ENCODE measurements at places on chromosomes 16 and 17.
A peak's percentile ranks its signal among the peaks of the same experiment; 100 is the strongest.

DNA sequence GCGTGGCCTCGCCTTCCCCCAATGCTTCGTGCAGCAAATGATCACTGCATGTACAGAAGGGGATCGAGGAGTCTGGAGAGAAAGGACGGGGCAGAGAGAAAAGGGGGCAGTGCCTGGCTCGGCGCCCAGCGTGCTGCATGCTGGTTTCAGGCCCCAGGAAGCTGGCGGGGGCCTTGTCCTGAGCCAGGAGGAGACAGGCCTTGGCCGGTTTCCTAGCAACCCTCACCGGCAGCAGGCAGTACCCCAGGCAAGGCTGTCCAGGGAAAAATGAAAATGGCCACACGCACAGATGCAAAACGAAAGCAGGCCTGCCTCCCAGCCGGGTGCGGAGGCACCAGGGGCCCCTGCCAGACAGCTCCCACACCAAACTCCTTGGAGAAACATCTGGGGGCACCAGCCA lies 126.3 kb downstream of the ZFHX3 start:
- peak; percentile 75 for DNase-seq

DNA sequence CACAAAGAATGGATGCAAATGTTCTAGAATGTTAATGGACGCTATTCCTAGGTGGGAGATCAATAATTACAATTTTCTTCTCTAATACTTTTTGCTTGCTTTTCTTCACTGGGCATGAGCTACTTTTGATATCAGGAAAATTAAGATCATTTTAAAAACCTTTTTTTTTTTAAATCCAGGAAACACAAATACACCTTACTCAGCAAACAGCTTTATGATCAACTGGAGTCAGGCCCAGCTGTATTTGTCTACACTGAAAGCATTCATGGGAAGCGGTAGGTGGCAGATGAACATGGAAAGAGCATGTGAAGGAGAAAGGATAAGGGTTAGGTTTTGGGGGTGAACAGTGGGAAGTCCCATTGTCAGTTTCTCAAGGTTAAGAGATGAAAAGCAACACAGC lies 97.8 kb downstream of the WDR59 start:
- no peak for DNase-seq

DNA sequence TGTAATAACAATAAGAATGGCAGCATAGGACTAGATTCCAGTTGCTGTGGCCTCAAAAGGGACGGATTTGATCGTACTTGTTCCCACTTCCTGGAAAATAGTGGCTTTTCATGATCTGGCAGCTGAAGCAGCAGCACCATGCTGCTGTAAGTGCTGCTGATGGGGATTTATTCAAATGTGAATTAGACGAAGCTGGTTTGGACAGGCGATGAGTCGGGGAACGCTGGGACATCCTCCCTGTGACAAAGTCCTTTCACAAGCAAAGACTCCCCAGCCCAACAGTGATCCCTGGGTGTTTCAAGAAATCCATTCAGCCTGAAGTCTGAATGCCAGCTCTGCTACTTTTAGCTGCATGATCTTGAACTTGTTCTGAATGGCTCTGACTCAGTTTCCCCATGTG lies 88.6 kb upstream of the XYLT1 start:
- DNase-seq: no peak

DNA sequence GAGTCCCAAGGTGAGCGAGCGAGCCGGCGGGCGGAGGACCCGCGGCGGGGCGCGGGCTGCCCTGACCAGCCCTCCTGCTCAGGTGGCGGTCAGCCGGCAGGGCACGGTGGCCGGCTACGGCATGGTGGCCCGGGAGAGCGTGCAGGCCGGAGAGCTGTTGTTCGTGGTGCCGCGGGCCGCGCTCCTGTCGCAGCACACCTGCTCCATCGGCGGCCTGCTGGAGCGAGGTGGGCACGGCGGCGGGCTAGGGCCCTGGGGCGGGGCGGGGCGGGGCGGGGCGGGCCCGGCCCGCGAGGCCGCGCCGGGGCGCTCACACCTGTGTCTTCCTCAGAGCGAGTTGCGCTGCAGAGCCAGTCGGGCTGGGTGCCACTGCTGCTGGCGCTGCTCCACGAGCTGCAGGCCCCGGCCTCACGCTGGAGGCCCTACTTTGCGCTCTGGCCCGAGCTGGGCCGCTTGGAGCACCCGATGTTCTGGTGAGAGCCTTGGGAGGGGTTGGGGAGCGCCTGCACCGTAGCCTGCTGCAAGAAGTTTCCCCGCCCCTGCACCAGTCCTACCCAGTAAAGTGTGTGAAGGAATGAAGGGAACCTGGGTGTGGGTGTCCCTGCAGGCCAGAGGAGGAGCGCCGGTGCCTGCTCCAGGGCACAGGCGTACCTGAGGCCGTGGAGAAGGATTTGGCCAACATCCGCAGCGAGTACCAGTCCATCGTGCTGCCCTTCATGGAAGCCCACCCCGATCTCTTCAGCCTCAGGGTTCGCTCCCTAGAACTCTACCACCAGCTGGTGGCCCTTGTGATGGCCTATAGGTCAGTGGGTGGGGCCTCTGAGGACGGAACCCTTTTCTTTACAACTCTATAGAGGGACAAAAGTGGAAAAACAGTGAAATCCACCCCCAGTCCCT lies 802 bp downstream of the SETD6 start:
- peak; percentile 41 for DNase-seq

GRCh38 chr17:56821847-56822534 lies 11.7 kb downstream of the C17orf67 start:
- DNase-seq: no peak

DNA sequence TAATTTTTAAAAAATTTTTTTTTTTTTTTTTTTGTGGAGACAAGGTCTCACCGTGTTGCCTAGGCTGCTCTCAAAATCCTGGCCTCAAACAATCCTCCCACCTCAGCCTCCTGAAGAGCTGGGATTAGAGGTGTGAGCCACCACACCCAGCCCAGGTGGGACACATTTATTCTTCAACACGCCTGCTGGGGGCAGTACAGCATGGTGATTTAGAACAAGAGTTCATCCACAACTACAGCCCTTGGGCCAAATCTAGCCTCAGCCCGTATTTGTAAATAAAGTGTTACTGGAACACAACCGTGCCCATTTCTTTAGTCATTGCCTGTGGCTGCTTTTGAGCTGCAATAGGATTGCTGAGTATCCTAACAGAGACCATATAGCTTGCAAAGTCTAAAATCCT lies 92.8 kb downstream of the KATNIP start:
- DNase-seq: no peak

- DNase-seq: peak; percentile 91
Observed at GRCh38 chr17:47694581-47695428, 844 bp downstream of the TBKBP1 start.
